ENCODE measurements at places on chromosomes 5 and 9. TPM values are rescaled to one million over a fixed set of nuclear protein-coding genes. Genes with fewer than 3 reads are reported as not detected.

GRCh38 chr9:21023861-21024260 lies 7.6 kb downstream of the HACD4 start:
- DNase-seq: no peak

PROB1 gene
- total RNA-seq: 49.3 TPM

- DNase-seq: no peak
Observed at GRCh38 chr9:128927731-128928411, 7.1 kb downstream of the PHYHD1 start.

PCDHGB4 gene
- 4.6 TPM for total RNA-seq

DNA sequence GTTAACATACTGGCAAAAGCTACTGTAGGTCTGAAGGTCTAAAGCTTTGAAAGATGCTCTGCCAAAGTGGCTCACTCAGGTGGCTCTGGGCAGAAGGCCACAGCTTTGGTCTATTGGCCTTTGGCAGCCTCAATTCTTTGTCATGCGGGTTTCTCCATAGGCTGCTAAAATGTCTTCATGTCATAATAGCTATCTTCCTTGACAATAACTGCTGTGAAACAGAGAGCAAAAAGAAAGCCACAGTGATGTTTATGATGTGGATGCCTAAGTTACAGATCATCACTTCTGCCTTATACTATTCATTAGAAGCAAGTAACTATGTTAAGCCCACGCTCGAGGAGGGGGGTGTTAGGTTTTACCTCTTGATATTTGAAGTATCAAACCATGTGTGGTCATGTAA lies 906.1 kb upstream of the CDH9 start:
- DNase-seq: no peak

HINT1 gene
- total RNA-seq: 200 TPM

GPR151 gene
- not detected for total RNA-seq
